ENCODE measurements at places on chromosomes 11 and 22.

- DNase-seq = no peak
Observed at GRCh38 chr11:69968396-69969347, 109.4 kb upstream of the ANO1 start.

DNA sequence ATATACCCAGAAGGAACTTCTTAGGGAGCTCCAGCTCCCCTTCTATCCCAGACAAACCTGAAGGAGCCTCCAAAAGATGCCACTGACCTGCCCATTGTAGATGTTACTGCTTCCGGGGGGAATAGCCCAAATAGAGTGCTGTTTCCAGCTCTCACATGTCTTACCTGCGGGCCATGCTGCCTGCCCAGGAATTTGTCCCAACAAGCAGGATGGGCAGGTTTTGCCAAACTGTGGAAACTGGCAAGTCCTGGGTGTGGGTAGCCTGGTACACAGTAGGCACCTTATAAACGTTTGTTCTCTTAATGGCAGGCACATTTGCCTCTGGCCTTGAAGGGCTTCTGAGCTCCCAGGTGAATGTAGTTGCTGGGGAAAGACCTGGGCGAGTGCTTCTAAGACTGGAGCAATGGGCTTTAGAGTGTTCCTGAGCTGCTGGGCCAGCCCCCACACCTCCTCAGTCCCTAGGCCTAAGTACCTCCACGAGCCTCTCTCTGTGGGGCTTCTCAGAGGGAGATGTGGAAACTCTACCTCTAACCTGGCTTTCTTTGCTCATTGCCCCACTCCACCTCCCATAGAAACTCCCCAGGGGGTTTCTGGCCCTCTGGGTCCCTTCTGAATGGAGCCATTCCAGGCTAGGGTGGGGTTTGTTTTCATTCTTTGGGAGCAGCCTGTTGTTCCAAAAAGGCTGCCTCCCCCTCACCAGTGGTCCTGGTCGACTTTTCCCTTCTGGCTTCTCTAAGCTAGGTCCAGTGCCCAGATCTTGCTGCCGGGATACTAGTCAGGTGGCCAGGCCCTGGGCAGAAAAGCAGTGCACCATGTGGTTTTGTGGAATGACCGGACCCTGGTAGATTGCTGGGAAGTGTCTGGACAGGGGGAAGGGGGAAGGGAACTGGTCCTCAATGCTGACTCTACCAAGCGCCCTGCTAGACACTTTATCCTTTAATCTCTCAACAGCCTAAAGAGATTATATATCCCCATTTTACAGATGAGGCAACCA, 37.2 kb downstream of the LIMK2 start:
- DNase-seq = no peak

GRCh38 chr22:16845465-16845864, 20.3 kb upstream of the XKR3 start:
- DNase-seq = no peak

- DNase-seq = no peak
Observed at GRCh38 chr11:22657101-22657694, 9.2 kb upstream of the GAS2 start.

DNA sequence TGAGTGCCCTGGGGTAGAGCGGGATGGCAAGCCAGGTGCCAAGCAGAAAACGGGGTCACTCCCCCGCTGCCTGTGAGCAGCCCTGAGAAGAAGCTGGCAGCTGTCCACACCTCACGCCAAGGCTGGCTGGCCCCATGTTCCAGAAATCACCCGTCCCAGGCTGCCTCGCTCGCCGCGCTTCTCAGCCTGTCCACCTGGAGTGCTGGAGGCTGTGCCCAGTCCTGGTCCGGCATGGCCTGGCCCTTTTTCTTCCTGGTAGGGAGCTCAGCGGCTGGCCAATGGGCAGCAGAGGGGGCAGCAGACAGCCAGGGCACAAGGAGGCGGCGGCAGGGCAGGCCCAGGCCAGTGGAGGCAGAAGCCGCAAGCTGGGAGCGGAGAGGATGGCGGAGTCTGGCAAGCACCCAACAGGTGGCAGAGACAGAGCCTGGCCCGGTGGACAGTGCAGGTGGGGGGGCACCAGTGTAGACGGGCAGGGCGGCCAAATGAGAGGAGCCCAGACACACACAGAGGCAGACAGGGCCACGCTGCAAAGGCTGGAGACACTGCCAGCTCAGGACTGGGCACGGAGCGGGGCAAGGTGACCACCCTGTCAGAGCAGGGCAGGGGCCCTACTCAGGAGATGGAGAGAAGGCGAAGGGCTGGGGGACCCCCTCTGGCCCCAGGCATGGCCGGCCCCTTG, 37.2 kb upstream of the TH start:
- peak; percentile 19 for DNase-seq

GRCh38 chr11:10669258-10670033, 24.1 kb downstream of the IRAG1 start:
- no peak for DNase-seq

GRCh38 chr11:45733176-45733575, 67.8 kb upstream of the CHST1 start:
- no peak for DNase-seq

DNA sequence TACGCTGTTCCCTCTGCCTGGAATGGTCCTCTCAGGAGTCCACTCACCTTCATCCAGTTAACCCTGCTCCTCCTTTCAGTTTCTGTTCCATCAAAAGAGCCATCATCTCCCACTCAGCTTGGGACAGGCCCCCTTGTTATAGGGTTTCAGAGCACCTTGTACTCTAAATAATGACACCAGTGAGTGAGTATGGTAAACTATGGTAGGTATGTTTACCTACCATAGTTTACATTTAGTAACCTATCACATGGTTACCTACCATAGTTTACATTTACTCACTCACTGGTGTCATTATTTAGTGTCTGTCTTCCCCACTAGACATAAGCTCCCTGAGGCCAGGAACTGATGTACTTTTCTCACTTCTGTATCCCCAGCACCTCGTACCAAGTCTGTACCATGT, 130.2 kb upstream of the SESN3 start:
- DNase-seq = no peak

DNA sequence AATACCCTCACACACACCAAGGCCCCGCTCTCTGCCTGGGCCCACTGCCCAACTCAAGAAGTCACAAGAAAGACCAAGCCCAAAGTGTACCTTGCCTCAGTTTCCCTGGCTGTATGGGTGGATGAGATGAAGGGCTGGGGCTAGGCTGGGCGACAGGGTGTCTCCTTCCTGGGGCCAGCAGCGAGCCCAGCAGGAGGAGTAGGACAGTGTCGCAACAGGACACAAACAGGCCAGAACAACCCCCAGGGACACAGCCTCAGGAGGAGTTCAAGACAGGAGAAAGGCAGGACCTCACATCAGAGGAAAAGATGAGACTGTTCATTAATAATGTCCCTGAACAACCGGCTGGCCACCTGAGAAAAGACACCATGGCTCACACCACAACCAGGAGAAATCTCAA, 13.3 kb downstream of the CSNK1E start:
- DNase-seq = no peak

DNA sequence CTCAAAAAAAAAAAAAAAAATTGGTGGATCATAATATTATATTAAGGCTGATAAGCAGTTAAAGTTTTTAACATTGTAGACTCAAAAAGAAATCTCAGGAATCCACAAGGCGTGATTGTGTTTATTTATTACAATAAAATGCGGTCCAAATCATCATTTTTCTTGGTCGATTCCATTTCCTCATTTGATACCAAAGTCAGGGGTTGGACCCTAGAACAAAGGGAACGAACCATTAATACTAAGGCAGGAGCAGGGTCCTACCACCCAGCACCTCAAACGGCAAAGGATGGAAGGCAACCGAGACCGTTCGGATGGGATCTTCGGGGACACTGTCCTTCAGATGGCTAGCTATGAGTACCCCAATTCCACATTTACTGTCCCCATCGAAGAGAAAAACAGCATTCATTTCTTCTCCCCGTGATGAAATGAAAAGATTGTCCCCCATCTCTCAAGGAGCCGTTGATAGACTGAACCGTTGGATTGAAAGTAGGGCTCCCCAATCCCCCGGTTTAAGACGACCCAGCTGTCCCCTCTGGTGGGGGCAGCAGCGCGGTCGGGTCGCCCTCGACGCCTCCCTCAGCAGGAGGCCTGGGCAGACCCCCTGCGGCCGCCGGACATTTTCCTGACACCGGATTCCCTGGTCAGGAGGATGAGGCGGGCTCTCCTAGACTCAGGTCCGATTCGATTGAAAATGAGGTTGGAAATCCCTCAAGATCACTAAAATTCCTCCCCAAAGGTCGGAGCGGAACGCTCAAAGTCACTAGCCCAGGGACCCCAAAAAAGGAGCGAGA, 607 bp downstream of the DMC1 start:
- DNase-seq = no peak

GRCh38 chr11:44634401-44635281, 69.2 kb downstream of the CD82 start:
- DNase-seq = peak; percentile 15

DNA sequence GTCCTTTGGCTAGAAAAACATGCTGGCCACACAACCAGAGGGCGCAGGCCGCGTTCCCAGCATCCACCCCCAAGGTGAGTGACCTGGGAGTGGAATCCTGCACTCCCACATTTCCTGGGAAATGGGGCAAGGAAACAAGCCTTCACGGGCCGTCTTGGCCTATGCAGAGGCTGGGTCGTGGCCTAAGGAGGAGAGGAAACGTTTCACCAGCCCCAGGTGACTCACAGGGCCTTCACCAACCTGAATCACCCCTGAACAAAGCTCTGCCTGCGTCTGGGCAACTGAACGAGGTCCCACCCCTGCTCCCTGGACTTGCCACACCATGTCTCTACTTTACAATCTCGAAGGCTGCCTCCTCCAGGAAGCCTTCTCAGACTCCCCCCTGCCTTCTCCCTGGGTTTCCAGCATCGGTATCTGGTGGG, 13.2 kb downstream of the MYH9 start:
- DNase-seq = no peak

GRCh38 chr11:133762538-133762937, 82.8 kb downstream of the SPATA19 start:
- no peak for DNase-seq

DNA sequence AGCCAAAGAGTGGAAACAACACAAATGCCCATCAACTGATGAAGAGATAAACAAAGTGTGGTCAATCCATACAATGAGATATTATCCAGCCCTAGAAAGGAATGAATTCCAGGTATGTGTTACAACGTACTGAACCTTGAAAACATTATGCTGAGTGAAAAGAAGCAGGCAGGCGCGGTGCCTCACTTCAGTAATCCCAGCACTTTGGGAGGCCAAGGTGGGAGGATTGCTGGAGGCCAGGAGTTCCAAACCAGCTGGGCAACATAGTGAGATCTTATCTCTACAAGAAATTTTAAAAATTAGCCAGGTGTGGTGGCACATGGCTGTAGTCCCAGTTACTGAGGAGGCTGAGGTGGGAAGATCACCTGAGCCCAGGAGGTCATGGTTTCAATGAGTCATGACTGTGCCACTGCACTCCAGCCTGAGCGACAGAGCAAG, 24.6 kb upstream of the TESMIN start:
- no peak for DNase-seq

GRCh38 chr11:65491614-65492386, 7.0 kb upstream of the MALAT1 start:
- no peak for DNase-seq

GRCh38 chr11:17692931-17693330, 26.4 kb upstream of the MYOD1 start:
- DNase-seq = no peak

DNA sequence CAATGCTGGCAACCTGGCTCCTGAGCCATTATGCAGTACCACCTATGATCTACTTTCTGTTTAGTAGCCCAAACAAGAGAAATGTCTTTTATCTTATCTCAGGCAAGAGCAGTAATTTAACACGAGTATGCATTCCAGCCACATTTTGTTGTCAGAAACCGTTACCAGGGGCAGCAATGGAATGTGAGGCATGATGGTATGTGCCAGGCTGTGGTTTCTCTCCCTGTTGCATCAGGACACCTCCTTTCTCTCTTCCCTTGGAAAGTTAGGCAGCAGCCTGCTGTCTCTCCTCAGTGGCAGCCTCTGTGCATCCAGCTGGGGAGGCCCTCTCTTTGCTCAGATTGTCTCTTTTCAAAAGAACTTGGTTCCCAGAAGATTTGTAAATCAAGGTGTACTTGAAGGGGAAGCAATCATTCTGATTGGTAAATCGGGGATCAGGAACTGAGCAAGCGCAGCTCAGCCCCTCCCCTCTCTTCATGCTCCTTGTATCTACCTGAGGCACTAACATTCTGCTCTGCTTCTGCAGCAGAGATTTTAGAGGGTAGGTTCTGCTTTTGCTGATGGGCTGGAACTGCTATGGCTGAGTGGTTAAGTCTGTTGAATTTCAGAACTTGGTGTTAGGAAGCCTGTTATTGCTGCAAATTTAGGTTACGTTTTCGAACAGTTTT, 229.2 kb downstream of the ADAMTS15 start:
- no peak for DNase-seq

DNA sequence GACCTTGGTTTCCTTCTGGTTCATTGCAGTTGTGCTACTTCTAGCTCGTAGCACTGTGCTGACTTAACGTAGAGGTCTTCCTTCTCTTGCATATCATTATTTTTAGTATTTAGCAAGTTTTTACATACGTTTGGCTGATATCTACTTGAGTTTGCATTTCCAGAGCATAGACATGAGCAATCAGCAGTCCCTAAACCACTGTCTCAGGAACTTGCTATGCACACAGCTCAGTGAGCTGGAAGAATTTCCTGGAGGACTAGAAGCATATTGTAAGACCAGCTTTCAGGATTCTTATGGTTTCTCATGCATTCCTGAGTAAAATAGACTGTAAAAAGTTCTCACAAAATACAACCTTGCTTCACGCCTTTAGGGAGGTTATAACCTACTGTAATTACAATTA, 226.7 kb upstream of the PDGFD start:
- no peak for DNase-seq

DNA sequence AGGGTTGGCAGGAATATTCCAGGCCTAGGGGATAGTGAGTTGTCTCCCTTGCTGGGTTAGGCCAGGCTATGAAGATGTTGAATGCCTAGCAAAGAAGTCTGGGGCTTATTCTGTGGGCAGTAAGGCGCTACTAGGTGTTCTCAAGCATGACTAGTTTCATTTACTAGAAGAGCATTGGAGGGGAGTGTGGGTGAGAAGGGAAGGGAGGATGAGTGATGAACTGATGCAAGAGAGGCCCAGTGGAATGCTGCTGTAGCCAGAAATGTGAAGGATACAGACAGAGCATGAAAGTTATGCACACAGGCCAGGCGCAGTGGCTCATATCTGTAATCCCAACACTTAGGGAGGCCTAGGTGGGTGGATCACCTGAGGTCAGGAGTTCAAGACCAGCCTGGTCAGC, 33.5 kb downstream of the POU2F3 start:
- DNase-seq = no peak

- DNase-seq = no peak
Observed at GRCh38 chr11:67178421-67178820, 59.4 kb downstream of the KDM2A start.

DNA sequence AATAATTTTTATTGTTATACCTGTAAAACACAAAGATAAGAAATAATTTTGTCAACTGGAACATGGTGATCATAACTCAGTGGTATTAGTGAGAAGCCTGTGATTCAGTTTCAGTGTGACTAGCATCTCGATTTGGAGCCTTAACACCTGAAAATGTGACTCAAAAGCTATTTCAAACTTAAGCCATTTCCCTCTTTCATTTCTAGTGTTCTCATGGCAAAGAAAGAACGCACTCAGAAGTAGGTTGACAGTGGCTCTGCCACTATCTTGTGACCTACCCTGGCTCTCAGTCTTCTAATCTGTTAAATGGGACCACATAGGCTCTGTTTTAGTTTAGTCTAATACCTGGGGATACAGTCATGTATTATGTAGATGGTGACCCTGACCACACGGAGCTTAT, 62.7 kb downstream of the ISX start:
- peak; percentile 68 for DNase-seq

GRCh38 chr11:118929501-118930093, 3.9 kb upstream of the BCL9L start:
- peak; percentile 77 for DNase-seq

GRCh38 chr11:128920666-128921065, 22.0 kb downstream of the TP53AIP1 start:
- no peak for DNase-seq

- DNase-seq = peak; percentile 65
Observed at GRCh38 chr22:39956932-39957664, 3.1 kb upstream of the TMA7B start.
